Lung (tissue), 17 donors: ENCODE measurements at places on chromosomes 6 and 20. TPM values are rescaled to one million over a fixed set of nuclear protein-coding genes. Genes with fewer than 3 reads are reported as not detected.

- H3K27me3 ChIP-seq: no peaks in the 10 kb centered on the region
- no peak overlapping the region for H3K4me3 ChIP-seq
- H3K27ac ChIP-seq: no peak overlapping the region
Observed at GRCh38 chr6:137799950-137800568, 67.0 kb upstream of the TNFAIP3 start.

- DNase-seq: no peak
- no peak overlapping the region for H3K4me3 ChIP-seq
- no peaks in the 10 kb centered on the region for H3K36me3 ChIP-seq
Observed at GRCh38 chr6:161918109-161918531, 644.3 kb upstream of the AGPAT4 start.

- H3K4me3 ChIP-seq: no peak overlapping the region
- no peaks in the 10 kb centered on the region for H3K27me3 ChIP-seq
- no peak for DNase-seq
- no peaks in the 10 kb centered on the region for H3K36me3 ChIP-seq
Observed at GRCh38 chr6:106804346-106805335, 169.9 kb downstream of the CD24 start.

DNA sequence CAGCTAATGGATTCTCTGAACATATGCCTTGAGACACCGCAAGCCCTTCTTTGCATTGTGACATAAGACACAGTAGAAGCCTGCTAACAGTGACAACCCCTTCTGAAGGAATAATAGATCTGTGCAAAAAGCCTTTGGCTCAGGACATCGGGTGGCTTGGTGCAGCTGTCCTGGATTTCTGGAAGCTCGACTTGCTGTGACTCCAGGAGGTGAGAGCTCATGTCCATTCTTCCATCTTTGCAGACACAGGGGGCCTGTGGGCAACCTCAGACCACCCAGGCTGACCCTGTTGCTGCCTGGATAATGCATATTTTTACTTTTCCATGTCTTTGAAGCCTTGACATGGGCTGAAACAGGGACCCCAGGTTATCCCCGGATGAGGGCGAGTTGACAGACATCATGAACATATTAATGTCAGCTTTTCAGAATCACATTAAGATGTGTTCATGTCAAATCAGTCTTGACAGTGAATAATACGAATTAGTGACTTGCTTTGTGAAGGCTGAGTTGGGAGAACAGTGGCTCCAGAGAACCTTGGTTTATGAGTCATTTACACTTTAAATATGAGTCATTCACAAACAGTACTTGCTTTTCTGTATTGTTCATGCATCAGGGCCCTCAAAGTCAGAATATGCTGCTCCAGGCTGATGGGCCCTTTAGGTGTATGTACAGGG lies 66.8 kb upstream of the IYD start:
- H3K27me3 ChIP-seq: no peaks in the 10 kb centered on the region
- no peak overlapping the region for H3K27ac ChIP-seq
- no peak overlapping the region for H3K4me3 ChIP-seq
- H3K36me3 ChIP-seq: no peaks in the 10 kb centered on the region
- DNase-seq: no peak

GRCh38 chr6:98443633-98444032 lies 390.7 kb upstream of the POU3F2 start:
- no peak for DNase-seq
- H3K36me3 ChIP-seq: no peaks in the 10 kb centered on the region
- H3K4me1 ChIP-seq: no peaks in the 10 kb centered on the region
- H3K4me3 ChIP-seq: no peak overlapping the region
- no peaks in the 10 kb centered on the region for H3K27me3 ChIP-seq

GRCh38 chr20:6122873-6123648 lies at the start of gene FERMT1:
TSS of gene FERMT1 (minus strand) at chr20:6123030. CDS start at chr20:6119554, 3,476 bp downstream.
- peak within 1 kb of the TSS; percentile 41 for H3K27ac ChIP-seq
- H3K4me3 ChIP-seq: peak within 1 kb of the TSS; percentile 30
- H3K36me3 ChIP-seq: no peaks in the 10 kb centered on the region
- no peaks in the 10 kb centered on the region for H3K27me3 ChIP-seq
- peak; percentile 65 for DNase-seq

DNA sequence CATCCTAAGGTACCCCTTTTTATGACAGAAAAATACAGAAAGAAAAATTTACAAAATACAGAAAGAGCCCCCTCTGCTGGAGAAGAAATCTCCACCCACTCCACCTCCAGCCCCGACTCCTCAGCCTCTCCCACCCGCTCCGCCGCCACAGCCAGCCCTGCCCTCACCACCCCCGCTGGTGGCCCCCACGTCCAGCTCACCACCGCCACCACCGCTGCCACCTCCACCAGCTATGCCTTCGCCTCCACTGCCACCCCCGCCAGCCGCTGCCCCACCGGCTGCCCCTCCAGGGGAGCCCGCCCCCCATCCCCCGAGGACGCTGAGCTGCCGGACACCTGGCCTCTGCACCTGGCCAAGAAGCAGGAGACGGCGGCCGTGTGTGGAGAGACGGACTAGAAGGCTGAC lies 17.7 kb downstream of the WFDC2 start:
- no peak overlapping the region for H3K27ac ChIP-seq
- peaks cover 16% of the 10 kb centered on the region for H3K27me3 ChIP-seq
- DNase-seq: no peak
- no peaks in the 10 kb centered on the region for H3K36me3 ChIP-seq
- H3K4me3 ChIP-seq: no peak overlapping the region
- H3K4me1 ChIP-seq: peaks cover 3% of the 10 kb centered on the region

DNA sequence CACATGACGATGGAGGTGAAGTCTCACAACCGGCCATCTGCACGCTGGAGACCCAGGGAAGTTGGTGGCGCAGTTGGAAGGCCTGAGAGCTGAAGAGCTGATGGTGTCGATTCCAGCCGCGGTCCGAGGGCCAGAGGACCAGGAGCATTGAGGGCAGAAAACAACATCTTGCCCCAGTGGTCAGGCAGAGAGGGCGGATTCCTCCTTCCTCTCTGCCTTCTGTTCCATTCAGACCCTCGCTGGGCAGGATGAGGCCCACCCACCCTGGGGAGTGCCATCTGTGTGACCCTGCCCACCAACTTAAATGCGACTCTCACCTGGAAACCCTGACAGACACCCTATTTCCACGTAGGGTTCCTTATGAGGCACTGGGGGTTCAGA lies 120.7 kb upstream of the PMEPA1 start:
- H3K27ac ChIP-seq: no peak overlapping the region
- no peaks in the 10 kb centered on the region for H3K27me3 ChIP-seq
- H3K4me1 ChIP-seq: no peaks in the 10 kb centered on the region
- no peak for DNase-seq
- no peaks in the 10 kb centered on the region for H3K36me3 ChIP-seq

- H3K4me3 ChIP-seq: no peak overlapping the region
- no peak for DNase-seq
- H3K4me1 ChIP-seq: no peaks in the 10 kb centered on the region
- H3K27ac ChIP-seq: no peak overlapping the region
- H3K36me3 ChIP-seq: peaks cover 10% of the 10 kb centered on the region
Observed at GRCh38 chr6:87494761-87495422, 22.1 kb downstream of the SLC35A1 start.

GRCh38 chr20:34952671-34953070 lies 2.9 kb downstream of the GSS start:
- DNase-seq: no peak
- no peak overlapping the region for H3K4me3 ChIP-seq
- H3K27me3 ChIP-seq: no peaks in the 10 kb centered on the region
- peaks cover 2% of the 10 kb centered on the region for H3K36me3 ChIP-seq

- no peak overlapping the region for H3K4me3 ChIP-seq
- no peaks in the 10 kb centered on the region for H3K27me3 ChIP-seq
- H3K36me3 ChIP-seq: no peaks in the 10 kb centered on the region
- H3K4me1 ChIP-seq: no peaks in the 10 kb centered on the region
Observed at GRCh38 chr20:59324521-59325141, 24.2 kb downstream of the EDN3 start.

CST5 gene
- total RNA-seq: not detected

NPBWR2 gene
- total RNA-seq: not detected

SRMS gene
- total RNA-seq: not detected

SAMD5 gene
- total RNA-seq: 35.5 TPM

SLC17A9 gene
- total RNA-seq: 2.4 TPM

NOX3 gene
- not detected for total RNA-seq
